HS-27A (cell line): ENCODE measurements at places on chromosomes 11 and 22.

DNA sequence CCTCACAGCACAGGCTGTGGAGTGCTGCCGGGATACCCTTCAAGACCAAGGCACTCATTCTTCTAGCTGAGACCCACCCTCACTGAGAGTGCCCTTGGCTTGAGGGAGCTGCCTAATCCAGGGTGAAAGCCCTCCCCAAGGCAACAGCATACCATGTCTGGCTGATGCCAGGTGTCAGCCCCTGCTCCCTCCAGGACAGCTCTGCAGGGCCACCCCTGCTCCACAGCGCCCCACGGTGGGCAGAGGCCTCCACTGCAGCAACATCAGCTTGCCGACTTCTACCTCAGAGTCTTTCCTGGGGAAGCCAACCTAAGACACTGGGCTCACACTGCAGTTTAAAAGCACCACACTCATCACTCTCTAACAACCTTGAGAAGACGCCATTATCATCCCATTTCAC, 29.0 kb downstream of the TTLL1 start:
- no peak for DNase-seq

DNA sequence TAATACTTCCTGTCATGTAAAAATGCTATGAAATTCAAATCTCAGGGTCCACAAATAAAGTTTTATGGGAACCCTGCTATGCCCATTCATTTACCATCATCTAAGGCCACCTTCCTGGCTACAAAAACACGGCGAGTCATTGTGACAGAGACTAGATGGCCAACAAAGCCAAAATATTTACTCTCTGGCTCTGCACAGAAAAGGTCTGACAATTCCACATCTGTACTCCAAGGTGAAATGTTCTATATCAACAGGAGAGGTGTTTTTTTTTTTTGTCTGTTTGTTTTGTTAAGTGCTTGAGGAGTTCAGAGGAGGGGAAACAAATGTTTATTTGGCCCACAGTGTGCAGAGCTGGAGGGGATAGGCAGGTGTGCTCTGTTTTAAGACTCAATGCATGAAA, 18.6 kb upstream of the TMA7B start:
- DNase-seq = no peak

GRCh38 chr11:12238420-12238819, 128.0 kb downstream of the MICAL2 start:
- no peak for DNase-seq

DNA sequence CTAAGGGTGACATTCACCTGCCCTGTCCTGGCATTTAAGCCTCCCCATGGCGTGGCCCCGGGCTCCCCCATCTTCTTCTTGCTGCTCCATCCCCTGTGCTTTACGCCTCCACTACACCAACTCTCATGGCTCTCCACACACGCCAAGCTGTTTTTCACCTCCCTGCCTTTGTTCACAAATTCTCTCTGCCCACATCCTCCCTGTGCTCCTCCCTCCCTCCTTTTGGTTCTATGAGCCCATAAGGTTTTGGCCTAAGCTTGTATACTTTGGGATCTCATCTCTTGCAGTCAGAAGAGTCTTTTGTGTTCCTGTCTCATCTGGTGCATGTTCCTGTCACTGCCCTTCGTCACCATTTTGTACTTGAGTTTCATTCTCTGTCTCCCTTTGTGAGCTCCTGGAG, 4.6 kb upstream of the DNAL4 start:
- no peak for DNase-seq

DNA sequence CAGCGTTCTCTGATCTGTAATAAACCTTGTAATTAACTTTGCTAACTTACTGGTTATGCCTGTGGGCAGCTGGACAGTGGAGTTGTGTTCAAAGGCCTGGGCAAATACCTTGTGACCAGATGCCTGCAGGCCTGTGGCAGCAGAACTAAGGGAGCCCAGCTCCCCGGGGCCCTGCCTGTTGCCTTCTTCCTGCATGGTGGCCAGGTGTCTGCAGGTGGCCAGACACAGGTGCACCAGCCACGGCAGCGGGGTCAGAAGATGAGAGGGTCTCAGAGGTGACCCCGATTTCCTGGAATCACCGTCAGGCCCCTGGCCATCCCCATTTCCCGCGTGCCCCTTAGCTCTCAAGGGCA, 127.2 kb downstream of the OSBP2 start:
- DNase-seq = no peak

GRCh38 chr11:73295241-73295995, 12.7 kb upstream of the ARHGEF17 start:
- peak; percentile 81 for DNase-seq

DNA sequence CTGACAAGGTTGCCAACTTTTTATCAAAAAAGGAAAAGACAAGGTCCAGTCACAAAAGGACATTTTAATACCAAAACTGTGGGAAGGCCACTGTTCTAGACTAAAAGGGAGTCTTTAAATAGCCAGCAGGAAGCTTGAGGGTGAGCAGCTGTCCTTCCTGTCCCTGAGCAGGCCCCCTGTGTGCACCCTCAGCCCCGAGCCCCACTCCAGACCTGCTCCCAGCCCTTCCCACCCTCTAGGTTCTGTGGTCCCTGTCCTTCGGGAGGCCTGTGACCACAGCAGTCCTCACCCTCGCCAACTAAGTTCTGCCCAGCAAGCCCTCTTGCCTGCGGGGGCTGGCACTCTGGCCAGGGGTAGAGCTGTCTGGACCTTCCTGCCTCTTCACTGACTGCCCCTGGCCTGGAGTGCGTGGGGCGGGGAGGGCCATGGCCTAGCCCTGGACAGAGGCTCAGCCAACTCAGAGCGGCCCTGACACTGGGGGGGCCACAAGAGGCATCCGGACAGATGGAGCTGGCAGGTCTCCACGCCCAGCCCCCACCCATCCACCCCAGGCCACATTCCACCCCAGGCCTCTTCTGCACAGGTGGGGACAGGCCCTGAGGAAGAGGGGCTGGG, 1.6 kb upstream of the PLXNB2 start:
- DNase-seq = no peak

DNA sequence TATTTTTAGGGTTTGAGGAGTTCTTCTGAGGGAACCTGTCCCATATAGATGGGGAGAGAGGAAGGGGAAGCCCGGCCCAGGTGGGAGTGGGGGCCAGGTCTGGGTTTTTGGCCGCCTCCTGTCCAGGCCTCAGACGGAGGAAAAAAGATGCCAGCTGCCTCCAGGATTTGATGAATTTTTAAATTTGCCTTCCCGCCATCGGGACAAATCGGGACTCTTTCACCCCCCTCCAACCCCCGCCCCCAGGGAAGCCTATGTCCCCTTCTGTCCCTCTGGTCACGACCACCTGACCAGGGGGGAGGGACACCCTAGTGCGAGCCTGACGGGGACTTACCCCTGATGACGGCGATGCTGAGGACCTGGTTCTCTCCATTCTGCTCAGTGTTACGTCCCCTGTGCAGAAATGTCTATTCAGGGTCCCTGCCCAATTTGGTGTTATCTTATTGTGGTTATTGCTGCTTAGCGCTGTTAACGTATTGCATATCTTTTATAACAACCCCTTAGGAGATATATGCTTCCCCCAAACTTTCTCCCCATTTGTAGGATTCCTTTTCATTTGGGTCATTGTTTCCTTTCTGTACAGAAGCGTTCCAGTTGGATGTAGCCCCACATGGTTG, 115.9 kb upstream of the GRK3 start:
- DNase-seq = no peak

DNA sequence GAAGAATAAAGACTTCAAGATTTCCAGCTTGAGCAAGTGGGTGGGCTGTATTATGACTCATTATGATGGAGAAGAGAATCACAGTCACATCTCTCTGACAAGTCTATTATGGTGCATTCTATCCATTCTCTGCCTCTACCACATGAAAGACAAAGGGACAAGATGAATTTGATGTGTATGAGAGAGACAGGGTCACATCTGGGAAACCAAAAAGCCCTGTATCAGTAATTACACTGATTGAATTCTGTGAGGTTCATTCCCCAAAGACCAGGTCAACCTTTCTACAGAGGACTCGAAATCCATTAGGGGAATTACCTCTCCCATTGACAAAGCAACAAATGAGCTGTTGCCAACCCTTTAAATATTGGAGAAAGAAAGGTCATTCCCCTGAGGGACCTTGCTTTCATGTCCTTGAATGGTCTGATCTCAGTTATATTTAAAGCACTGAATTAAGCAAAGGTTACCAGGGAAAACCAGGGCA, 109.6 kb downstream of the USP35 start:
- DNase-seq = no peak

DNA sequence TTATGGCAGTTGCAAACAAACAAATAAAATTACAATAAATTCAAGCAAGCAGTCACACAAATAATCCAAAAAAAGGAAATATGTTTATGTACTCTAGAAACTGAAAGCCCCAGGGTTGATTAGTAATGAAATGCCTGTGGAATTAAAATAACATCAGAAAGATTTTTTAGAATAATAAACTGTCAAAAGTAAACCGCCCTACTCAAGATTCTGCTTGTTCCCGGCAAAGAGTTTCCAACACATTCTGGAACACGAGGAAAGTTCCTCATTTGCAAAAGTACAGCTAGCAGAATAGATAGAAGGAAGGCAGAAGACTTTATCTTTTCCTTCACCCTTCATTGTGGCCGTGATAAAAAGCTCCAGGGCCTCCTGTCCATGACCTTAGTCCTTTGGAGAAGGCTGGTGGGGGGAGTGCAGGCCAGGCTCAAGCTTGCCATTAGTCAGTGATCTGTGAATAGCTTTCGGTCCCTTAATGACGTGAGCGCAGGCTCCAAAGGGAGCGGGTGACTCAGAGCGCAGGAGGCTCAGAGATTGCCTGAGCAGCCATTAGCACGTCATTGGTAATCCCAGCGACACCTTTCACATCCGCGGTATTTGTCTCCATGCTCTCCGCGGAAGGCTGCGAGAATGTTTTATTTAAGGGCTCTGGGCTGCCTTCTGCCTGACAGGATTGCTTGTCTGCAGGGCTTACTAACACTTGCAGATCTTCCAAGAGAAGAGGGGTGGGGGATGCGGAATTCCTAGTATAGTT, 458.3 kb downstream of the METTL15 start:
- peak; percentile 82 for DNase-seq

DNA sequence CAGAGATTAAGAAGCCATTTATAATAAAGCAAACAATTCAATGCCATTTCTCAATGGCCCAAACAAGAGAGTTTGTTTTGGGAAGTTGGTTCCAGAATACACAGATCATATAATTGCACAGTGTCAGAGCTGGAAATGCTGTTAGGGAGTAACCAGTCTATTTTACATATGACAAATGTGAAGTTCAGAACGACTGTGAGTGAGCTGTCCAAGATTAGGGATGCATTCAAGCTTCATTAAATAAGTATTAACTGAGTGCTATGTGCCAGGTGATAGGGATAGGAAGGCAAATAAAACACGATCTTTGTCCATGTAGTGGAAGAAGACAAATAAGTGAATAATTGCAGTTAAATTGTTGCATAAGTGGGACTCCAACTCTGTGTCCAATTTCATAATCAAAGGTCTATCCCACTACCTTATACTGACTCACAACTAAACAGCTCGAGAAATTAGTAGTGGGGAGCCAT, 33.1 kb upstream of the PICALM start:
- DNase-seq = no peak

DNA sequence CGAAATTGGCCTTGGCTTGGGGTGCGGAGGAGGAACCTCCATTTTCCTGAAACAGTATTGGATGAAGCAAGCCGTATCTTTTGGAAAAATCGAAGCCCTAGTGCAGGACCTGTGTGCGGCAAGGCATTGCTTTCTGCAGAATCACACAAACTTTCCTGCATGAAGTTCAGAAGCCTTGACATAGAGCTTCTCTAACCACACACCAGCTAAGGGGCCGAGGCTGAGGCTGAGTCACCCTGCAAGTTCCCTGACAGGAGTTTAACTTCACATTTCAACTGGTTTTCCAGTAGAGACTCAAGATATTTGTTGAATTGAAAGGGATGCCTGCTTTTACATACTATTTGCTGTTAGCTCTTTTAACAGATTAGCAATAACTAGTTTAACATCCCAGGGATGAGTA, 67.8 kb downstream of the TCF20 start:
- no peak for DNase-seq

- DNase-seq = no peak
Measured at GRCh38 chr22:48100685-48101417, 1338.4 kb downstream of the TBC1D22A start.

DNA sequence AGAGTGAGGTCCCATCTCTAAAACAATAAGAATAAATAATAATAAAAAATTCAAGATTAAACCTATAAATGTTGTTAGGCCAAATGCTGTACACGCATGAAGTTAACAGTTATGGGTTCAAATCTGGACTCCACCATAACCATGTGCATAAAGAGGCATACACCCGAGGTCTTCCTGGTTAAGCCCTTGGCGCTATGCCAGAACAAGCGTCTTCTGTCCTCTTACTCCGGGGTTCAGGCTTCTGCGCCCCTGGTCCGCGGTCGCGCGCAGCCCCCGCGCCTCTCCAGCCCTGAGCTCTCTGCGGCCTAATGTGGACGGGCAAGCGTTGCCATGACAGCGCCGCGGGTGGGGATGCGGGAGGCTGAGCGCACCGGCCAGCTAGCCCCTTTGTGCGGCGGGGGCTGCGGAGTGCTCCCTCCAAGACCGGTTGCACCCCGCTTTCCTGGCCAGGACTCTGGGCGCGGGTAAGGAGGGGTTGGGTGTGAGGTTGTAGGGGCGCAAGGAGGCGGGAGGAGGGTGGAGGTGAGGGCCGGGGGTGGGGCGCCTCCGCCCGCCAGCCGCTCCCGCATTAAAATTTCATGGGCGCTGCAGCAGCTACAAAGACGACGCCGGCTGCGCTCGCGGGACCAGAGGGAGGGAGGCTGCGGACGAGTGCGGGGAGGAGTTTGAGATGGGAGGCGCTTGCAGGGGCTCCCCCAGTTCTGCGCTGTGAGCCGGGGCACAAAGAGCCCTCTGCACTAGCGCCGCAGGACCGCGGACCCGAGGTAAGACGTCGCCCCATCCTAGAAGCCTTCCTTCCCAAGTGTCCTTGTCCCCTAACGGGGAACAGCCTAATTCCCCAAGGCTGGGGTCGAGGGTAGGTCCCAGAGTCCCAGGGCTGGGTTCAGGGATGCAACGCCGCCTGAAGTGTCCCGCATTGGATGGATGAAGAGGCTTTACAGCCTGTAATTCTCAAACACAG, at the start of gene MIAT:
Gene MIAT, plus strand, starts transcription at position 698 of the 961 bp plus-strand sequence.
- DNase-seq = no peak

DNA sequence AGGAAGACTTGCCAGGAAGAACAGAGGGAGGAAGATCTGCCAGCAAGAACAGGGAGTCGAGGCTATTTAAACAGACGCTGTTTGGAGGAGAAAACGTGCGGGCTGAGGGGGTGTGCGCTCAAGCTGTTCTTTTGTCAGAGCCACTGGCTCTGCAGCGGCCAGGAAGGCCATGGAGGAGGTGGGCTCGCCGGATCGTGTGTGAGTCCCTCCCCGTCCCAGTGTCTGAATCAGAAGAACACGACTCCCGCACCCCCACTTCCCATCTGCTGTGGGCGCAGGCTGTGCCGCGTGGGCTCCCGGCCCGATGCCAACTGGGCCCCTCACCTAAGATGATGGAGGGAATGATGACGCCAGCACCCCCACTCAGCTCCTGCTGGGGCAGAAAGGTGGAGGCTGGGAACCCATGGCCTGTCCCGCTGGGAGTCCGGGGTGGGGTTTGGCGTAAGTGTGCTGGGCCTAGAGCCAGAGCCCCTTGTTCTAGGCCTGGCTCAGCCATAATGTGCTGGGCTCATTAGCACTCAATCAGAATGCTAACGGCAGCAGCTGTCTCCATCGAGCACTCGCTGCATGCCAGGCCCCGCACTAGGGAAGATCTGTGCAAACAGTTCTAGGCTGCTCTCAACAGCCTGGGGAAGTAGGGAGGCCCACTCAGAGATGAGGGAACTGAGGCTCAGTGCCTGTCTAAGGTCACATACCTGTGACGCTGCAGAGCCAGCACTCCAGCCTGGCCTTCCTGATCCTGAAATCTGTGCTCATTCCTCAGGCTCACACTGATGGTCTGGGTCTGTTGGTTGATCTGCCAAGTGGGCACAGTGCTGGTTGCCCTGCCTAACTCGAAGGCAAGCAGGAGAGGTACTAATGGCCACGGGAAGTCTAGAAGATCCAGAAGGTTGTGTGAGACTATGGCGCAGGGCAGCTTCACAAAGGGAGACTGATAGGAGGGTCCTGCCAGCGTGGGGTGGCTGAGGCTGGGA, 11.5 kb downstream of the NPTXR start:
- no peak for DNase-seq
